ENCODE measurements at places on chromosomes 2 and 18.

GRCh38 chr2:56583796-56584315 lies 400.1 kb downstream of the CCDC85A start:
- DNase-seq: no peak

- no peak for DNase-seq
Observed at GRCh38 chr2:71327916-71328315, 3.7 kb upstream of the ZNF638 start.

- no peak for DNase-seq
Observed at GRCh38 chr2:167209784-167210183, 321.5 kb downstream of the XIRP2 start.

DNA sequence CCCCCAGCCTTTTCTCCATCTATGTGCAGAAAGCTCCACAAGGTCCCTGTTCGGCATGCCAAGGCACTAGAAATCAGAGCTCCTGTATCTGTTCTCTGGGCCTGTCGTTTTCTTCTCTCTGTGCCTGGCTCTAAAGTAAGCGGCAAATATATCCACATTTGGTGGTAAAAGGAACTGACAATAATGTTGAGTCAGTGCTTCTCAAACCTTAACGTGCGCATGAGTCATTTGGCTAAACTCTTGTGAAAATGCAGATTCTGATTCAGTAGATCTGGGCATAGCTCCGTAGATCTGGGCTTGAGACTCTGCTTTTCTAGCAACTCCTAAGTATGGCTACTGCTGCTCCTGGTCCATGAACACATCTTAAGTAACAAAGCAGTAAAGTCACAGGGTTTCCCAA lies 16.5 kb upstream of the ACSL3 start:
- peak; percentile 55 for DNase-seq

- no peak for DNase-seq
Observed at GRCh38 chr2:103788389-103788788, 1026.6 kb downstream of the TMEM182 start.

GRCh38 chr2:105937498-105938097 lies 192.9 kb downstream of the NCK2 start:
- DNase-seq: no peak

Data from HFF-Myc (cell line).